ENCODE measurements at places on chromosomes 12 and 14. TPM values are rescaled to one million over a fixed set of nuclear protein-coding genes. Genes with fewer than 3 reads are reported as not detected.
A peak's percentile ranks its signal among the peaks of the same experiment; 100 is the strongest.

- no peaks in the 10 kb centered on the region for H3K36me3 ChIP-seq
- H3K4me3 ChIP-seq, result no peak overlapping the region
- peak; percentile 68 for DNase-seq
- H3K27me3 ChIP-seq, result no peaks in the 10 kb centered on the region
- peaks cover 7% of the 10 kb centered on the region for H3K4me1 ChIP-seq
- peak overlapping the region; percentile 39 for H3K27ac ChIP-seq
Measured at GRCh38 chr14:97776890-97777558, 979.8 kb downstream of the VRK1 start.

DNA sequence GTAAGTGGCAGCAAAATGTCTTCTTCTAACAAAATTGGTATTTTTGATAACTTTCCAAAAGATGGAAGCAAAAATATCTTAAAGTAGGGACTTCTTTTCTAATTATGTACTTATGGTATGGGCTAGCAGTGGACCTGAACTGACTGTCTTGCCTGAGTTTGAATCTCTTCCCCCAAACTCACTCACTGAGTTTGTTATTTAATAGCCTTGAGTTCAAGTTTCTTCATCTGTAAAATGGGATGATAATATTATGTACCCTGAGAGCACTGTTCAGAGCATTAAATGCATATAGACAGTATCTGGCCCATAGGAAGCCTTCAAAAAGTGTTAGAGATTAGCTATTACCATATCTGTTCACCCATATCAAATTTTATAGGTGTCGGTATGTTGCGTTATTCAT, 210.4 kb upstream of the NUDT4 start:
- H3K4me3 ChIP-seq, result peak overlapping the region; percentile 84
- H3K27me3 ChIP-seq, result no peaks in the 10 kb centered on the region
- peaks cover 23% of the 10 kb centered on the region for H3K4me1 ChIP-seq

GRCh38 chr12:89760783-89761182, 52.1 kb upstream of the ATP2B1 start:
- no peaks in the 10 kb centered on the region for H3K27me3 ChIP-seq
- DNase-seq, result no peak
- H3K4me3 ChIP-seq, result no peak overlapping the region
- peaks cover 59% of the 10 kb centered on the region for H3K4me1 ChIP-seq
- H3K27ac ChIP-seq, result no peak overlapping the region
- no peaks in the 10 kb centered on the region for H3K36me3 ChIP-seq

- peaks cover 71% of the 10 kb centered on the region for H3K4me1 ChIP-seq
- H3K36me3 ChIP-seq, result no peaks in the 10 kb centered on the region
- peak; percentile 69 for DNase-seq
- no peak overlapping the region for H3K27ac ChIP-seq
Measured at GRCh38 chr12:67042697-67043131, 226.4 kb upstream of the CAND1 start.

- no peaks in the 10 kb centered on the region for H3K27me3 ChIP-seq
- no peak overlapping the region for H3K27ac ChIP-seq
- no peak overlapping the region for H3K4me3 ChIP-seq
- peaks cover 13% of the 10 kb centered on the region for H3K4me1 ChIP-seq
- DNase-seq, result no peak
Measured at GRCh38 chr14:71245659-71246361, 338.6 kb downstream of the PCNX1 start.

DNA sequence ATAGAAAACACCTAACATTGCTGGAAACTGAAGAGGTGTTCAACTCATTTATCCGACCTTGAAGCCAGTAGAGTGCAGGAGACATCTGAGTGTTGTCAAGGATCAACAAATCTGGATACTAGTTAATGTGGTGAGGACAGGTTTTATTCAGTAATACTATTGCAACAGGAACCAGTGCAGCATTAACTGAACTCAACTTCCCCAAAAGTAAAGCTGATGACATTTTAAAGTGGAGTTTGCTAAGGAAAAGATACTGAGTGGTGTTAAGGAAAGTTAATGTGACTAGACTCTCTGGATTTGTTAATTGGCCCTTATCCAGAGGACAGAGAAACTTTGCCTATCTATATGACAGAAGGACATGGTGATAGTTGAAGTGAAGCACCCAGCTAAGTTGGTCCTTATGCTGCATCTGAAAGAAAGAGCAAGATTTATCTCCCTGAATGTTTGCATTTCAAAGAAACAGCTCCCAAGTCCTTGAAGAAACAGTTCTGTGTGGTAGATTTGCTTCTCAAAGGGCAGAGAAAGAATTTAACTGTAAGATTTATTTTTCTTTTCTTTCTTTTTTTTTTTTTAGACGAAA, 1.2 kb upstream of the CLEC7A start:
- no peak overlapping the region for H3K27ac ChIP-seq
- no peak overlapping the region for H3K4me3 ChIP-seq
- H3K36me3 ChIP-seq, result no peaks in the 10 kb centered on the region
- H3K27me3 ChIP-seq, result no peaks in the 10 kb centered on the region
- H3K4me1 ChIP-seq, result peaks cover 14% of the 10 kb centered on the region

DNA sequence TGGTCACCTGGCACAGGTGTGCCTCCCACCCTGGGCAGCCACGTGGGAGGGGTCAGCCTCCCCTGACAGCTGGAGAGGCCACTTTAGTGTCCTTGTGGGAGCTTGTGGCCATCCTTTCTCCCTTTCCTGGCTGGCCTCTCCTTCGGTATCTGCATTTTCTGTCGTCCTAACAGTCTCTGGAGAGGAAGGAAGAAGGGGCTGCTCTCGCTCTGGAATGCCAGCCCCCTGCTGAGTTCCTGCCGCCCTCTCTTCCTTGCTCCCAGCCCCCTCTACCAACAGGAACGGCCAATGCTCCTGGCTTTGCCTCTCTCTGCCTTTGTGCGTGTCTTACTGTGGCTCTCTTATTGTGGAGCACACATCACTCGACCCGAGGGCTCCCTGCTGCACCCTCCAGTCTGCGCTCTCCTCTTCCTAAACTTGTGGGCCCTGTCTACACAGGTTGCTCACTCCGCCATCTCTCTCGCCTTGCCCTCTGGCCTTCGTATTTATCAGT, 70.8 kb downstream of the FBXL14 start:
- no peak overlapping the region for H3K27ac ChIP-seq
- H3K4me3 ChIP-seq, result no peak overlapping the region
- no peaks in the 10 kb centered on the region for H3K27me3 ChIP-seq
- peaks cover 24% of the 10 kb centered on the region for H3K4me1 ChIP-seq
- DNase-seq, result no peak

The POTEG gene
- total RNA-seq, result 0.12 TPM

The APOF gene
- total RNA-seq, result not detected

The TAS2R46 gene
- total RNA-seq, result 1.5 TPM
